ENCODE measurements at places on chromosomes 16 and 17. TPM values are rescaled to one million over a fixed set of nuclear protein-coding genes. Genes with fewer than 3 reads are reported as not detected.

The PMM2 gene
- 35.2 TPM for total RNA-seq

The RAD51D gene
- total RNA-seq = 28.7 TPM

The PIPOX gene
- 8.7 TPM for total RNA-seq

The TMED6 gene
- total RNA-seq = 5.2 TPM

The UBALD1 gene
- total RNA-seq = 27.4 TPM

The PRSS21 gene
- total RNA-seq = 2.9 TPM

The ATP6V0C gene
- total RNA-seq = 123 TPM

The TBX6 gene
- 2.5 TPM for total RNA-seq

The CA5A gene
- total RNA-seq = not detected

The KCNJ12 gene
- not detected for total RNA-seq

The CLEC18A gene
- 1.3 TPM for total RNA-seq

The ASPHD1 gene
- not detected for total RNA-seq

The GPR142 gene
- not detected for total RNA-seq

The KRTAP4-16 gene
- total RNA-seq = not detected

The ARL16 gene
- total RNA-seq = 23.4 TPM

The FAAP100 gene
- 55.9 TPM for total RNA-seq

The CARD14 gene
- total RNA-seq = not detected

The CCL13 gene
- not detected for total RNA-seq

The OMG gene
- total RNA-seq = 0.70 TPM

The NKIRAS2 gene
- 19.1 TPM for total RNA-seq

The MYH13 gene
- total RNA-seq = not detected

The NRN1L gene
- 2.6 TPM for total RNA-seq

The HAGH gene
- total RNA-seq = 67.8 TPM

The AURKB gene
- not detected for total RNA-seq

The C16orf95 gene
- total RNA-seq = 2.6 TPM

The AATK gene
- 0.42 TPM for total RNA-seq

The TP53TG3F gene
- not detected for total RNA-seq

The CCL14 gene
- not detected for total RNA-seq

The DNAH17 gene
- total RNA-seq = not detected

The CLEC3A gene
- total RNA-seq = not detected

The HLF gene
- total RNA-seq = 0.49 TPM

The RABEP1 gene
- total RNA-seq = 58.6 TPM

The KLHL10 gene
- not detected for total RNA-seq

The SRCIN1 gene
- total RNA-seq = 0.16 TPM

The CYLD gene
- 203 TPM for total RNA-seq

The CMTM2 gene
- not detected for total RNA-seq

The ZNF469 gene
- total RNA-seq = 2.1 TPM

The TP53TG3B gene
- not detected for total RNA-seq

The OR1E2 gene
- not detected for total RNA-seq

The TBC1D3D gene
- 2.9 TPM for total RNA-seq

The KRTAP4-6 gene
- not detected for total RNA-seq
